ENCODE measurements at places on chromosomes 6 and 20.

DNA sequence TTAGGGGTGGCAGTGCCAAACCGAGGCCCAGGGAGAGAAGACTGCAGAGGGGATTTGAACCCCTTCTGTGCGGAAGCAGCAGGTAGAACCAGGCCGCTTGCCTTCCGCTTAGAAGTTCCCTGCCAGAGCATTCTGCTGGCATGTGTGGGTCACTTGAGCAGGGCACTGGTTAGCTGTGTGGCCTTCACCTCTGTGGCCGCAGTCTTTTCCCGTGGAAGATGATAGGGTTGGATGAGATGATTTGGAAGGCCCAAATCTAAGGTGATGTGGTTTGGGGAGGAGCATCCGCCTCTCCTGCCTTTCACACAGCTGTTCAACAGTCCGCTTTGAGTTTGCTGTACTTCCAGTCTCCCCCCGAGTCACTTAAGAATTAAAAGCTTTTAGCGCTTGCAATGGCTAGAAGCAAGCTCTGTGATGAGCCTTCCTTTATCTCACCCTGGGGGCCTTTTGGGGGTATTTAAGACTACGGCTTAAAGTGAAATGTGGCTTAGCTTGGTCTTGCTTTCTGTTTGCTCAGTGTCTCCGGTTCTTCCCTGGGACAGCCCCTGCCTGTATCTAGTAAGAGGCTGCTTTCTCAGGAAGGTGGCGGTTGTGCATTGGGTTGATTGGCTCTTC is 743 bp downstream of the CMTR1 start:
- peak; percentile 9 for DNase-seq

GRCh38 chr20:38893565-38894090 is 32.6 kb upstream of the FAM83D start:
- peak; percentile 90 for DNase-seq

DNA sequence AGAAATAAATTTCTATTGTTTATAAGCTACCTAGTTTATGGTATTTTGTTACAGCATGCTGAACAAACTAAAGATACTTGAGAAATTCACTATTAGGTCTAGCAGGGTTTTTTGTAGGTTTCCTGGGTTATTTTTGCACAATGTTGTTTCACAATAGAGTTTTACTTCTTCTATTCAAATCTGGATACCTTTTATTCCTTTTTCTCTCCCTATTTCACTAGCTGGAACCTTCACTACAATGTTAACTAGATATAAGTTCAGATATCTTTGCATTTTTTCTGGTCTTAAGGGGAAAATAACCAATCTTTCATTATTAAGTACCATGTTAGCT is 237.7 kb upstream of the CITED2 start:
- DNase-seq: no peak

GRCh38 chr6:144110210-144110609 is 14.8 kb upstream of the SF3B5 start:
- no peak for DNase-seq

GRCh38 chr6:38264605-38265004 is 375.1 kb downstream of the BTBD9 start:
- DNase-seq: no peak

DNA sequence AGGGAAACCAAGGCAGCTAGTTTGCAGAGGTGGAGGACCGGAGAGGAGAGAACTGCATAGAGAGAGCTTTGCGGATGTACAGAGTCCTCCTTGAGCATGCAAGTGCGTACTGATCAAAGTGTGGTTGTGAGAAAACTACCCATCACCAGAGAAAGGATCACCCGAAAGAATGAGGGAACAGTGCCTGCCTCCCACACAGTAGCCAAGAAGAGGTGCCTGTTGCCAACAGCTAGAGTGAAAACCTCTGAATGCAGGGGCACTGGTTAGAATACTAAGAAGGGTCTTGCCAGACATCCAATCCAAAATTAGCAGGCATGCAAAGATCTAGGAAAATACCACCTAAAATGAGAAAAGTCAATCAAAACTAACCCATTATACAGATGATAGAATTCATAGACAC is 166.6 kb upstream of the AKAP12 start:
- no peak for DNase-seq

DNA sequence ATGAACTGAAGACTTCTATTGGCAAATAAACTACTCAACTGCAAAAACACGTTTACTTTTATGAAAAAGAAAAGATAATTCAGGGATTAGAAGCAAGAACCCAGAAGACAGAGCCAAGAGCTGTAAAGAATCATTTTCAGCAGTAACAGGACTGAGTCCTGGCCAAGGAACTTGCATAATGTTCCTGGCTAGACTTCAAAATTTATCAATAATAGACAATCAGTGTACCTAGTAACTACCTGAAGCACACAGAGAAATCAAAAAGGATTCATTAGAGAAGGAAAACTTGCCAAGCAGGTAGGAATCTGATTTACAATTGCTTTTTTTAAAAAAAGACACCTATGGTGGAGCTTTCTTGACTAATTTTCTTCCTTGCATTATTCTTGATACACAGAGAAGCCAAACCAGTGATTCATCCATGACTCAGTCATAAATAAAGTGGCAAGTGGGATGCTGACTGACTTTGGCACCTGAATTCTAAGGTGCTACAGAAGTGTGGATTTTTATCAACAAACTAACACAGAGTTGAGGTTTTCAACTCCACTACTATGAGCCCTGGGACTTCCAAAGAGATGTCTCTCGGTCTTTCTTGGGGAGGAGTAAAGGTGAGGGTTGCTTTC is 281.3 kb downstream of the BMP7 start:
- no peak for DNase-seq

- DNase-seq: no peak
These were observed 16.0 kb downstream of the TBX18 start for GRCh38 chr6:84748376-84748775.

- no peak for DNase-seq
These were observed 119.5 kb upstream of the PMEPA1 start for GRCh38 chr20:57829336-57829735.

- DNase-seq: no peak
These were observed 91.5 kb upstream of the SASH1 start for GRCh38 chr6:148250975-148251685.

DNA sequence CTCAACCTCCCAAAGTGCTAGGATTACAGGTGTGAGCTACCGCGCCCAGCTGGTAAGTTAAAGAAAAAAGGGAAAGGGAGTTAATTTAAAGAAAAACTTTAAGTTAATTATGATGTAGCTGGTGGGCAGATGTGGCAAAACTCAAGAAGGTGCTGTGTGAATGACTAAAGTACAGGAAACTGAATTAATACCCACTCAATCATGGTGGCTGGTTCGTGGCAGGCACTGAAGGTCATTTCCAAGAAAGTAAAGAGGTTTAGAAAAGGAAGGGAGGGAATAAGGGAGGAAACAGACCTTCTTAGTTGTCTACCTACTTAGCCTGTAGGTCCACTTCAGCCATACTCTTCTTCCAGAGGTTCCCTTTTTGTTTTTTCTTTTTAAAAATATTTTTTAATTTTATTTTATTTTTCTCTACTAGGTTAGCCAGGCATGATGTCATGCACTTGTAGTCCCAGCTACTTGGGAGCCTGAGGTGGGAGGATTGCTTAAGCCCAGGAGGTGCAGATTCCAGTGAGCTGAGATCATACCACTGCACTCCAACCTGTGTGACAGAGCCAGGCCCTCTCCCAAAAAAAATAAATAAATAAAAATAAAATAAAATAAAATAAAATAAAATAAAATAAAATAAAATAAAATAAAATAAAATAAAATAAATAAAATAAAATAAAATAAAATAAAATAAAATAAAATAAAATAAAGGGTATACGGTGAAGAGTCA is 11.9 kb upstream of the TGM3 start:
- no peak for DNase-seq
